Activated naive CD4-positive, alpha-beta T cell treated with anti-CD3 and anti-CD28 coated beads, Interleukin-2, amount 10 ng/mL, durations not matched to agents 7 days and 5 days (primary cell): ENCODE measurements at places on chromosomes 7 and 10.

DNA sequence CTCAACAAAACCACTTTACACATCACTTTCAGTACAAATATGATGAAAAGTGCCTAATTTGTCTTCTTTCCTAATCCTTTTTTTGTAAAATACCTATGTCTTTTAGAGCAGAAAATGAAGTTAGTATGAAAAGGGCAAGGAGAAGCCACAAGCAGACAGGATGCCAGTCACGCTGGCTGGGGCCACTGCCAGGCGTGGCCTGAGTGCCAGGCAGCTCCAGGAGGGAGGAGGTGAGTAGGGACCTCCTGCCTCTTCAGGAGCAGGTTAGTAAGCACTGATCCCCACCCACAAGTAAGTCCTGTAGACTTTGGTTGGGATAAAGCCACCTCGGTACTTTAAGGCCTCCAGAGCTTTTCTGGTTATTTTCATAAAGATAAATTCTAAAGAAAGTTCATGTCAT lies 432.0 kb downstream of the GRID1 start:
- DNase-seq = no peak

DNA sequence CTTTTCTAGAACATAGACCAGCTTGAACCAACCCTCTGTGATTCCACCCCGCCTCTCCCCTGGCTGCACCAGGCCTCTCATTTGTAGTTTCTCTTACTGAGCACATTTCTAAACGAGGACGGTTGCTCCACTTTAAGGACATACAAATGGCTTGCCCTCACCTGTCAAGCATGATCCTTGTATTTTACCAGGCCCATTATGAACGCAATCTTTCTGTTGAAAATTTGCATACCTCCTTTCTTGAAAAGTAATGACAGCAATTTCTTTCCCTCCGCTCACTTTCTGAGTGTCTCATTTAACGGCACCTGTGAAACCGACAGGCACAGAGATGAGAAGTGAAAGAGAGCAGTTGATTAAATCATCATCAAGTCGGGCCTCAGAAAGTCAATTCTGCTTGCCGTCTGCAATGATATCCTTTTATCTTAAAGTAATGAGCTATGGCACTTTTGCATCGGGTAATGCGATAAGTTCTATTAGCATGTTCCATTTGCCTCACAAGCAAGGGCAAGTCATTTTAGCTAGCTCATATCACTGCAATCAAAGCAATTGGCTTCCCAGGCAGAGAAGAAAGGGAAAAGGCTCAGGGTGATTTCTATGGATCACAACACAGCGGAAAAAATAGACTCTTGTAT lies 705.6 kb upstream of the GALNT17 start:
- no peak for DNase-seq

DNA sequence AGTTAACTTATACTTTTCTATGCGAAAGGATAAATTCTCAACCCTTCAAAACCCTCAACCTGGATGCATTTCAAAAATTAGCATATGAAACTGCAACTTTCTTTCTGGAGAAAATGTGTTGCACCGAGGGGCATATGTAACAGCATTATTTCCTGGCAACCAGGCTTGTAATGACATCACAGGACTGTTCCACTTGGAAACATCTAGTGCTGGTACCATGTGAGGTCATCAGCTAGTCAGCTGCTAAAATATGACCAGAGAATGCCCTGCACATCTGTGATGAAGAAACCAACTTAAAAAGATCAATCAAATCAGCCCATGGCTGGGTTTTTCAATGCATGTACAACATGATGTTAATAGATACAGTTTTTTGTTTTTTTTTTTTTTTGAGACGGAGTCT lies 40.0 kb downstream of the FGFR2 start:
- DNase-seq = no peak

DNA sequence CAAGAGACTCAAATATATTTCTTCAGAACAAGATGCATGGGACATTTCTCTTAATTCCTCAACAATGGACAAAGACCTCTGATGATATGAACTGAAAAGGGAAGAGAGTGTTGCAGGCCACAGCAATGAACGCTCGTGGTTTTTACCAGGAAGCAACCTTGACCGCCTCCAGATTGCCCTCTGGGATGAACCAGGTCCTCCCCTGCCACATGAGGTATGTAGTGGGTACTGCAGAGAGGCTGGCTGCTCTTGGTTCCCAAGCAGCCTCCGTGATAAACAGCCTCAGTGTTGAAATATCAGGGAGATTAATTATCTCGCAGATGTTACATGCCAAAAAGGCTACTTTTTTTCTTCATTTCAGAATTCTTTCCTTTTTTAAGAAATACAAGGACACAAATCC lies 338.8 kb downstream of the ELMO1 start:
- no peak for DNase-seq
